ENCODE measurements at places on chromosomes 11 and 22. TPM values are rescaled to one million over a fixed set of nuclear protein-coding genes. Genes with fewer than 3 reads are reported as not detected.

DNA sequence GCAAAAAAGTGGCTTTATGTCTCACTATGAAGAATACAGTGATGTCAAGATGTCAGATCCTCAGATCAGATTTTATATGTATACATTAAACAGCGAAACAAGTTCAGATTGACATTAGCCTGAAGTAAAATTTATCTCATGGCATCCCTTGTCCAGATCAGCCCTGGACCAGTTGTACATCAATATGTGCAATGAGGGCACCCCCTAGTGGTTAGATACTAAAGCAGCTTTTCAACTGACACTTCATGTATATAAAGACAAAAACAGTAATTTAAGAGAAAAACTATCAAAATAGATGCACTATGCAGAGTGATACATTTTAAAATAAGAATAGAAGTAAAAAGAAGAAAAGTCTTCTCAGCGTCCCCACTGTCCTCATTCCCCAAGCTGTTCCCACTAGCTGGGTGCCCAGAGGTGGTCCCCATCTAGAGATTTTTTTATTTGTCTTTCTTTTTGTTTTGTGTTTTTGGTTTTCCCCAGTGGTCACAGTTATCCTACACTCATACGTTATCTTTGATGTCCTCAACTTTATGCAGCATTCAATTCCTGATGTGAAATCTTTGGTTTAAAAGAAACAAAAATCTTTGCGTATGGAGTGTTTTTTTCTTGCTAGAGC is 2193.4 kb upstream of the RAG2 start:
- DNase-seq, result peak; percentile 43

DNA sequence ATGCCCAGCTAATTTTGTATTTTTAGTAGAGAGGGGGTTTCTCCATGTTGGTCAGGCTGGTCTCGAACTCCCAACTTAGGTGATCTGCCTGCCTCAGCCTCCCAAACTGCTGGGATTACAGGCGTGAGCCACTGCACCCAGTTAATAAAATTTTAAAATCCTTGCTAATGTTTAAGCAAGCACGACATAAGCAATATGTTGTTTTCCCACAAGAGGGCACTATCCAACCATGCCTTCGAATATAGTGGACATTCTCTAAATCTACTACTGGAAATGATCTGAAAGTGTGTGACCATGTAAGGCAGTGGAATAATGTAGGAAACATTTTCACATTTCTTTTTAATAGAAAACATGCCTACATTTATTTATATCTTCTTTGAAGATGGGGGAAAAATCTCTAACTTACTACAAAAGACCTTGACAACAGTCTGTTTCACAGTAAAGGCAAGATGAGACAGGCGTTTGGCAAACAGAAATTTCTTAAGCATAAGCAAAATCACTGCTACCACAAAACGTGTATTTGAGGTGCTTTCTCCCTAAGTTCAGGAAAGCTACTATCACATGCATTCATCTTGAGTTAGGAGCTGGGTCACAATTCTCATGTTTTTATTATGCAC is 38.2 kb downstream of the PITPNB start:
- peak; percentile 64 for DNase-seq

GRCh38 chr11:120375076-120375475 is 38.9 kb downstream of the ARHGEF12 start:
- no peak for DNase-seq

- no peak for DNase-seq
Observed at GRCh38 chr11:2446590-2447252, 1.9 kb downstream of the KCNQ1 start.

Gene CRYBB1
- polyA plus RNA-seq, result 1.4 TPM
